ENCODE measurements at places on chromosomes 1 and 21.
A peak's percentile ranks its signal among the peaks of the same experiment; 100 is the strongest.

DNA sequence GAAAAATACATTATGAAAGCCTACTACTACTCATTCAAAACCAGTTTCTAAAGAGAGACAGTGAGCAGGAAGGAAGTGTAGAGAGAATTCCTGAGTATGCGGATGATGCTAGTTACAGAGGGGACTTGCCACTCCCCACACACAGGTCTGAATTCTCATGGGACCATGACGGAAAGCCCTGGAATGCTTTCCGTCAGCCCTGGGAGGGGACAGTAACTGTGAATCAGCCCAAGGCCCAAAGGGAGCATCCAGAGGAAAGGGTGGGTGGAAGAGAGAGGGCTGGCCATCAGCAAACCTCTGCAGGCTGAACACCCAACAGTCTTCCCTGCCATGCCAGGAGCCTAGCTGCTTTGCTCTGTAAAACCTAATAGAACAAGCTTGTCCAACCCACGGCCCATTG, 36.4 kb downstream of the RCSD1 start:
- DNase-seq, result peak; percentile 92

GRCh38 chr1:163130225-163130856, 61.2 kb downstream of the RGS4 start:
- no peak for DNase-seq

- peak; percentile 70 for DNase-seq
Measured at GRCh38 chr1:219498666-219499065, 114.2 kb downstream of the ZC3H11B start.

DNA sequence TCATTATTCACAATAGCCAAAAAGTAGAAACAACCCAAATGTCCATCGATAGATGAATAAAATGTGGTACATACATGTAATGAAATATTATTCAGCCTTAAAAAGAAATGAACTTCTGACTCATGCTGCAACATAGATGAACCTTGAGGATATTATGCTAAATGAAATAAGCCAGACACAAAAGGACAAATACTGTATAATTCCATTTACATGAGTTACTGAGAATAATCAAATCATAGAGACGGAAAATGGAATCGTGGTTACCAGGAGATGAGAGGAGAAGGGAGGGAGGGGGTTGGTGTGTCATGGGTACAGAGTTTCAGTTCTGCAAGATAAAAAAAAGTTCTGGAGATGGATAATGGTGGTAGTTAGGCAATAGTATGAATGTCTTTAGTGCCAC, 184.1 kb downstream of the PSMG1 start:
- DNase-seq, result no peak

- no peak for DNase-seq
Measured at GRCh38 chr1:173302890-173303829, 96.0 kb upstream of the TNFSF4 start.

GRCh38 chr1:94205639-94206038, 31.7 kb downstream of the ARHGAP29 start:
- peak; percentile 49 for DNase-seq

- DNase-seq, result peak; percentile 32
Measured at GRCh38 chr1:228163007-228163753, 2.4 kb upstream of the IBA57 start.

- DNase-seq, result no peak
Measured at GRCh38 chr1:246381452-246381851, 125.6 kb downstream of the SMYD3 start.

DNA sequence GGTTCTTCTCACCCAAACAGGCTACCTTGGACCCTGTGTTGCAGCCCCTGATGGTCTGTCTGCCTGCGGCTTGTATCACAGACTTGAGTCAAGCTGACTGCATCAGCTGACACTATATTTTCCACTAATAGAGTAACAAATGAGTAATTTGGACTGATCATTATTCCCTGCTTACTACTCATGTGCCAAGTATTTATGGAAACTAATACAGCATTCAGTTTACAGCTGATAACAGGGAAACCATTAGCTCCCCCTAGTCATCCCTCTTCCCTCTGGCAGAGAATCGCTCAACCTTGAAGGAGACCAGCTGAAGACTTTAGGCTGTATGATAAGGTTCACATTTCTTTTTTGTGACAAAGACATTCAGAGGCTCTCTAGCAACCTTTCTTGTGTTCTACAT, 116.6 kb upstream of the SYT6 start:
- DNase-seq, result no peak

DNA sequence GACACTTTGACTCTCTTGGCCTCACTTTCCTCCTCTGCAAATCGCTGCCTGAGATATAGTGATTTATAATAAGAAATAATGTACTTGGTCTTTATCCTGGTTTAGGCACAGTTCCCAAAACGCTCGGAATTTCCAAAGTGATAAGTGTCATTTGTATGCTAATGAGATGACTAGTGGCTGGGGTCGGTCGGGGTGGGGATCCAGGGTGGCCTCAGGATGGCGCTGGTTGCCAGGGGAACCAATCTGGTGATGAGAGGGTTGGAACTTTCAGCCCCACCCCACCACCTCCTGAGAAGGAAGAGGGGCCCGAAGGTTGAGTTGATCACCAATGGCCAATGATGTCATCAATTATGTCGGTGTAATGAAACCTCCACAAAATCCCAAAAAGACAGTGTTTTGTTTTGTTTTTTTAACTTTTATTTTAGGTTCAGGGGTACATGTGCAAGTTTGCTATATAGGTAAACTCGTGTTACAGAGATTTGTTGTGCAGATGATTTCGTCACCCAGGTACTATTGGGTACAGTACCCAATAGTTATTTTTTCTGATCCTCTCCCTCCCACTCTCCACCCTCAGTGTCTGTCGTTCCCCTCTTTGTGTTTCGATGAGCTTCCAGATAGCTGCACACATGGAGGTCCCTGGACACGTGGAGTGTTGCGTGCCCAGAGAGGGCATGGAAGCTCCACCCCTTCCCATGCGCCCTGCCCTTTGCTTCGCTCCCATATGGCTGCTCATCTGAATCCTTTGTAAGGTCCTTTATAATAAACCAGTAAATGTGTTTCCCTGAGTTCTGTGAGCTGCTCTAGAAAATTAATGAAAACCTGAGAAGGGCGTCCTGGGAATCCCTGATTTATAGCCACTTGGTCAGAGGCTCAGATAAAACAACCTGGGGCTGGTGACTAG, 97.2 kb downstream of the KCNN3 start:
- DNase-seq, result no peak

DNA sequence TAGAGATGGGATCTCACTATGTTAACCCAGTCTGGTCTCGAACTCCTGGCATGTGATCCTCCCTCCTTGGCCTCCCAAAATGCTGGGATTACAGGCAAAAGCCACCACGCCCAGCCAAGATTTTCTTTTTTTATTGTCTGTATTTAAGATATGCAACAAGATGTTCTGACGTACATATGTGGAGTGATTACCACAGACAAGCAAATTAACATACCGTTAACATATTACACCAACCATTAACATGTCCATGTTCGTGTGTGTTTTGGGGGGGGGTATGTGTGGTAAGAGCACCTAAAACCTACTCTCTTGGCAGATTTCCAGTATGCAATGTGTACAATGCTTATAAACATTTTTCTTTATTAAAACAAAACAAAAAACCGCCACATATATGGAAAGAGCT, 10.6 kb upstream of the KCNE2 start:
- DNase-seq, result no peak

DNA sequence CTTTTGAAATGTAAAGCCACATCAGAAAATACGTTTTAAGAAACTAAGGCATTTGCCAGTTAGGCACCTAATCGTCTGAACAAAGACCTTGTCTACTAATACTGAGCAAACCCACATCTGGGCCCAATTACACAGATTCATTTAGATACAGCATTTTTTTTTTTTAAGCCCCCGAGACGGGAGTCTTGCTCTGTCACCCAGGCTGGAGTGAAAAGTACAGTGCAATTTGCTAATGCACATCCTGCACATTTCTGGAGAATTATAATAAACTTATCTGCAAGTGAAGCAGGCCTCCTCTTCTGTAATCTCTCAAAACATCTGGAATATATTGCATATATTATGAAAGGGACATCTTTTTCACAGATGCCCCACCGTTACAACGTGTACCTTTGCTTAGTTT, 3.3 kb downstream of the RSRP1 start:
- no peak for DNase-seq

GRCh38 chr1:37305841-37306240, 168.5 kb upstream of the ZC3H12A start:
- no peak for DNase-seq

GRCh38 chr1:45172005-45172404, 34.4 kb downstream of the ZSWIM5 start:
- no peak for DNase-seq

Measured in AG10803 (cell line).